Stimulated activated CD4-positive, alpha-beta T cell treated with anti-CD3 and anti-CD28 coated beads, Interleukin-4, amount 100 ng/mL, for 4 hours (primary cell): ENCODE measurements at places on chromosomes 16 and 17.

- no peak for DNase-seq
Measured at GRCh38 chr17:35749560-35750412, 3.3 kb downstream of the GAS2L2 start.

DNA sequence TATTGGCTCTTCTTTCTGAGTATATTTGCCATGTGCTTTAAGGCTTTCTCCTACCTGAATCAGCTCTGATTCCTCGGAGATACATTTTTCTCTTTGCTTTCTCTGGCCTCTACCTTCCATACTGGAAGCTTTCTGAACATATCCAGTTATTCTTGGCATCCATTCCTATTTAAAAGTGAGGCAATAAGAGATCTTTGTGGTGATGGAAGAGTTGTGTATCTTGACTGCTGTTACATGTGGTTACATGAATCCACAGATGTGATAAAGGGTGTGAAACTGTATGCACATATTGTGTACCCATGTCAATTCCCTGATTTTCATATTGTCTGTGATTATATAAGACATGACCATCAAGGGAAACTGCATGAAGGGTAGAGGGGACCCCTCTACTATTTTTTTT lies 24.4 kb downstream of the UBE2O start:
- DNase-seq = no peak

DNA sequence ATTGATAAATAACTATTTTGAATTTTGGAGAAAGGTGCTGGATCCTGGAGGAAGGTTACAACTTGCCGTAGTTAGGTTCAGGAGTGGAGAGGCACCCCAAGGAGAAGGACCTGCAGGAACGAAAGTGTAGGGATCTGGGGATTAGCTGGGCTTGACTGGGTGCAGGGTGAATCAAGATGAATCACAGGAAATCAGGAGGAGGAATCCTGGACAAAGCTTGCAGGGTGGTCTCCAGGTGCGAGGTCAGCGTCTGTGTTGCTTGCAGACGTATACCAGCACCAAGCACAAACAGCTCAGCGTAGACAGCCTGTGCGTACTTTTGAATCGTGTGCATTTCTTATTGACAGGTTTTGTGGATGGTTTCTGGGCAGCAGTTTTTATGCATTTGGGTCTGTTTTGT lies 144.3 kb downstream of the MSI2 start:
- DNase-seq = no peak

GRCh38 chr17:44266402-44267164 lies 1.4 kb downstream of the SLC4A1 start:
- DNase-seq = no peak

- no peak for DNase-seq
Measured at GRCh38 chr16:53453928-53454327, 19.7 kb downstream of the RBL2 start.

- DNase-seq = no peak
Measured at GRCh38 chr16:9534759-9535158, 443.3 kb downstream of the HAPSTR1 start.

DNA sequence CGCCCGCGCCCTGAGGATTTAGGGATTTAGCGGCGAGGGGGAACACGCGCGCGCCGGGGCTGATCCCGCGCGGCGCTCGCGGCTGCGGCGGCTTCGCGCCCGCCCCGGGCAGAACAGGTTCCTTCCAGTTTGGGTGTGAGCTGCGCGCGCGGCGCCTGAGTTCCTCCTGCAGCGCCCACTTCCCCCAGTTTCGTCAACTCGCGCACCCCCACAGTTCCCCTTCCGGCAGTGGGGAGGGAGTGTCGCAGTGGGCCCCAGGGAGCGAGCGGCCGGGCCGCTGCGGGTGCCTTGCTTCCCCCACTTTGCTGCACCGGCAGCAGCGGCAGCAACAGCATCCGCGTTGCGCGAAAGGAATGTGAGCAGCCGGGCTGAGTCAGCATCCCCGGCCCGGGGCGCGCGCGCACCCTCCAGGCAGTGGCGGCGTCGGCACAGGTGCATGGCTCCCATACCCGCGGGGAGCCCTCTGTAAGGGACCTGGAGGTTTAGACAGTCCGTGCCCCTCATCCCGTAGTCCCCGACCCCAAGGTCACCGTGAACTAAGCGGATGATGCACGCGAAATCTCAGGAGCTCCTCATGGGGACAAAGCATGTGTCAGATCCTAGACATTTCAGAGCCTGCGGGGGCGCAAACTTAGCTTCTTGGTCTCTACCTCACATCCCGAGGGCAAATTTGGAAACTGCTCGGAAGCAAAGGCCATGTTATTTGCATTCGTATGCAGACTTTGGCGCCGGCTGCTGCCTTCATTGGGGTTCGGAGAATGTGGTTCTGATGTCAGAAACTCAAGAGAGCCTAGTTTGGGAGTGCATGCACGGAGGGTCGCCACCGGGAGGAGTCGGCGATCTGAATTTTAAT lies 767 bp downstream of the ARSG start:
- DNase-seq = peak; percentile 90

- no peak for DNase-seq
Measured at GRCh38 chr17:56440419-56440818, 153.1 kb upstream of the NOG start.

DNA sequence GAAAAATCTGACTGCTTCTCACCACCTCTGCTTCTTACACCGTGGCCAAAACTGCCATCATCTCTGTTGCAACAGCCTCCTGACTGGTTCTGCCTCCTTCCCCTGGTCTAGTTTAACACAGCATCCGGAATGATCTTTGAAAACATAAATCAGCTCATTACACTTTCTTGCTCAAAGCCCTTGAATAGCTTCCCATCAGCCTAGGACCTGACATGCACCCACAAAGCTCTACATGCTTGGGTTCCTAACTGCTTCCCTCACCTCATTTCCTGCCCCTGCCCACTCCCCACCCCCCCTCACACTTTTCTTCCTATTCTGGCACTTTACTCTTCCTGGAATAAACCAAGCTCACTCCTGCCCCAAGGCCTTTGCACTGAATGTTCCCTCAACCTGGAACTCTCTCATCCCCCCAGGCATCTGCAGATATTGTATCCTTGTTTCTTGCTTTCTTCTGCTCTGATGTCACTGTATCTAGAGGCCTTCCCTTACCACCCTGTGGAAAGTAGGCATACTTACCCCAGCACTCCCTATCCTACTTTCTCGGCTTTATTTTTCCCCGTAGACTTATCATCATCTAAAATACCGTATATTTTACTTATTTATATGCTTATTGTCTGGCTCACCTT lies 112.4 kb downstream of the FTO start:
- no peak for DNase-seq

- no peak for DNase-seq
Measured at GRCh38 chr16:1968146-1968953, 1.7 kb downstream of the RNF151 start.

DNA sequence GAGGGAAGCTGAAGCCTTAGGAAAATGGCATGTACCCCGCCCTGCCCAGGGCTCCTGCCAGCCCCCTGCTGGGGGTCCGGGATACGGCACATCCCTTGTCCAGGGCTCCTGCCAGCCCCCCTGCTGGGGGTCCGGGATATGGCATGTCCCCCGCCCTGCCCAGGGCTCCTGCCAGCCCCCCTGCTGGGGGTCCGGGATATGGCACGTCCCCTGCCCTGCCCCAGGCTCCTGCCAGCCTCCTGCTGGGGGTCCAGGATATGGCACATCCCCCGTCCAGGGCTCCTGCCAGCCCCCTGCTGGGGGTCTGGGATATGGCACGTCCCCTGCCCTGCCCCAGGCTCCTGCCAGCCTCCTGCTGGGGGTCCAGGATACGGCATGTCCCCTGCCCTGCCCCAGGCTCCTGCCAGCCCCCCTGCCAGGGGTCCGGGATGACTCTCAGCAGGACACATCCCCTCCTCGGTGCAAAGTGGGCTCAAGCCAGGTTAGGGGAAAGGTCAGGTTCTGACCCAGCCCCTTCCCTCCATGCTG lies 43.2 kb downstream of the RPH3AL start:
- no peak for DNase-seq

- peak; percentile 67 for DNase-seq
Measured at GRCh38 chr17:17694169-17695081, 13.2 kb downstream of the RAI1 start.
